Psoas muscle (tissue), 8 donors: ENCODE measurements at places on chromosomes 1 and 21. TPM values are rescaled to one million over a fixed set of nuclear protein-coding genes. Genes with fewer than 3 reads are reported as not detected.

PLA2G2D gene
- not detected for total RNA-seq

DNA sequence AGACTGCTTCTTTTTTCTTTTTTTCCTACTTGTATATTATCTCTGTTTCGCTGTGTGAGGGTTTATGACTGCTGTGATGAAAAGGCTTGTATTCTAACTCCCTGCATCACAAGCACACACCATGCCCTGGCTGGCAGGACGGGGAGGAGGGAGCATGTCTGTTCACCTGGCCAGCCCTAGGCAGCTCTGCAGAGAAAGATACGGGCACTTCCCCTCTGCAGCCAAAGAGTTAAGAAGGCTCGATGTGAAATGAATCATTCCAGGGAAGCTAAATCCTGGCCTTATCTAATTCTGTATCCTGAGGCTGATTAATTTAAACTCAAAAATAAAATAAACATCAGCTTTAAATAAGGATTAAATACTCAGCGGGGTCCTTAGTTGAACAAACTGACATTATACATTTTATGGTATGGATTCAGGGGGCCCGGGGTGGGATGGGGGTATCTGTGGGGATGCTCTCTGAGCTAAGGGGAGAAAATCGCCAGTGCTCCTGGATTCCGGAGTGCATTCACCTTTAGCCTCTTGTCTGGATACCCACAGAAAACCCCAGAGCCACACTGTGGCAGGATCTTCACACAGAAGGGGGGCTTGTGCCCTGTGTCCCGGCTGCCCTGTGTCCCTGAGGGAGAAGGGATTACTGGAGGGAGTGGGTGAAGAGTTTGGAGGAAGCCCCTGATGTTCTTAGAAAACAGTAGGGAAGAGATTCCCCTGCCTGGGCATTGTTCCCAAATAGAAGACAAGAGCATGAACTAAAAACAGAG lies 321.5 kb downstream of the NPHP4 start:
- no peak for DNase-seq

DNA sequence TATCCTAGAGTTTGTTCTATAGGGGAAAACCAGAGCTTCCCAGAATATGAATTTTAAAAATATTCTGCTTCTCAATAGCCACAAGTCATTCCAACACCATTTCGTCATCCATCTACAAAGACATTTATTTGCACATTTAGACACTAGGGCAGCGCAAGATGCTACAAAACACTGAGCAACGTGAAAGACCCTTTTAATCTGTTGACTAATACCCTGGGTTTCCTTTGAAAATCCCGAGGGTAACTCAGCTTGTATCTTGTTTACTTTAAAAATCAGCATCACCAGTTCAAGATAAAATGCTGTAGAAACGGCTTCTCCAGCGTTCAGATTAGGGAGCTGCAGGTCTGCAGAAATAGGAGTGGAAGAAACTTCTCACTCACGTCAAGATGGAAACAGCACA lies 13.5 kb downstream of the PDPN start:
- DNase-seq = no peak

DNA sequence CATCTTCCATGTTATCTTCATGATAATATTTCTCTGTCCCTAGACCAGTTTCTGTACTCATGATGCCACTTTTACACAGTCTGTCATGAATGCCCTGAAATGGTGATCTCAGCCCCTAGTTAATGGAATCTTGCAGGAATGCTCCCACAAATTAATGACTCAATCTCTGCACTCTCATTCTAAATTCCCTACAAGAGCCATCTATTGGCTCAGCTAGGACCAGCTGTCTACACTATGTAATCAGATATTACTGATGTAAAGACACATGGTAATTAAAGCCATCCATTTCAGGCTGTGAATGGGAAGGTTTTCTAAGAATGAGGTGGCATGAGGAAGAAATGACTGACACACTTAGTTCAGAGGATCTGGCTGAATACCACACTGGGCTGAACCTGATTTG lies 199.1 kb upstream of the KCND3 start:
- DNase-seq = no peak

OVAAL gene
- total RNA-seq = not detected

- no peak for DNase-seq
Observed at GRCh38 chr1:89557445-89557825, 32.8 kb downstream of the LRRC8B start.

DNA sequence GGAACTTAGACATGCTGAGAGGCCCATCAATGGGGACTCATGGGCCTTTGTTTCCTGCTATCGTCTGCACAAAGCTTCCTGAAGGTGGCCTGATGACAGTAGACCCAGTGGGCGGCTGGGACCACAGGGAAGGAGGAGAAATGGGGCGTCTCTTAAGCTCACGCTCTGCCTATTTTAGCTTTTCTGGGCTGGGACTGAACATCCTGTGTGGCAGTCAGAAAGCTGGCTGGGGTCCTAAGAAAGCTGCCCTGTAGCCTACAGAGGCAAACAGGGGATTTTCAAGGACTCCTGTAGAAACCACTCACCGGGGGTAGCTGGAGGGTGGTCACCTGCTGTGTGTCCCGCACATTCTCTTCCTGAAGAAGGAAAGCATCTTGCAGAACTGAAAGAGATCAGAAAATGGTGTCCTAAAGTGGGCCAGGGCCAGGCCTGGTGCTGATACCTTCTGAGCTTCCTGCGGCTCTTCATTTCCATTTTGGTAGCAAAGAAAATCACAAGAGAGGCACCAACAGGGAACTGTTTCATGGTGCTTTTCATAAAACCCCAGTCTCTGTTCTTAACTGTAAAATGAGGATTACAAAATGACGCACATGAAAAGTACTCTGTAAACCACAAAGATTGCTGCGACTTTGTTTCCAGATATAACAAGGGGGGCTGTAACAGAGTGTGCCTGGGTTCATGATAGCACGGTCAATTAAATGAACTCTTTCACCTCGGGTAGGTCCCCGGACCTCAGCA lies 8.6 kb downstream of the ZNF496 start:
- no peak for DNase-seq

- no peak for DNase-seq
Observed at GRCh38 chr1:242225767-242226573, 227.1 kb upstream of the MAP1LC3C start.

- no peak for DNase-seq
Observed at GRCh38 chr1:202998836-202999750, 8.1 kb upstream of the TMEM183A start.

DNA sequence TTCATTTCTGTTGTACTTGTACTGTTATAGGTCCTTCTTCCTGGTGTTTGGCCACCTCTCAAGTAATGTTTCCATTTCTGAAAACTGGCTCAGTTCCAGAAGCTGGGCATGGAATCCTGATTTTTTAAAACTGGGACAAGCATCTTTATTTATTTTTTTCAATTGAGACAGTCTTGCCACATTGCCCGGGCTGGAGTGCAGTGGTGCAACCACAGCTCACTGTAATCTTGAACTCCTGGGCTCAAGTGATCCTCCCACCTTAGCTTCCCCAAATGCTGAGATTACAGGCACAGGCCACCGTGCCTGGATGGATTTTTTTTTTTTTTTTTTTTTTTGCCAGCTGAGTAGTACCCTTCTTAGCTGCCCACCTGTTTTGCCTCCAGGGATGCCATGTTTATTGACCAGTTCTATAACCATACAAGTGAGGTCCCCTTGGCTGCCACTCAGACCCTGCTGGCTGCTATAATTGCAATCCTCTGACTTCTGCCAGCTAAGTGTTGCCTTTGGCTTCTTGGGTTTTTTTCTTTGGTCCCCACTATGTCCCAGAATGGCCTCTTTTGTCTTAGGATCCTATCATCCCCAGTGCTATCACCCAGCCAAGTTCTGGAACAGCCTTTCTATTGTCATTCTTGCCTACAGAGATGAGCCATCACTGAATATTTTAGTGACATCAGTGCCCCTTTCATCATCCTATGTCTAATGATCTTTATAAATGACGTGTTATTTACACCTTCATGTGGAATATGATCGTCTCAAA lies 3.9 kb upstream of the DIP2A start:
- DNase-seq = no peak

- no peak for DNase-seq
Observed at GRCh38 chr1:8950309-8950708, 4.6 kb downstream of the CA6 start.

TNFRSF4 gene
- 4.6 TPM for total RNA-seq

ST6GALNAC5 gene
- total RNA-seq = 0.66 TPM

LYPD8 gene
- total RNA-seq = not detected

- DNase-seq = no peak
Observed at GRCh38 chr1:12438349-12438924, 179.6 kb downstream of the DHRS3 start.

DNA sequence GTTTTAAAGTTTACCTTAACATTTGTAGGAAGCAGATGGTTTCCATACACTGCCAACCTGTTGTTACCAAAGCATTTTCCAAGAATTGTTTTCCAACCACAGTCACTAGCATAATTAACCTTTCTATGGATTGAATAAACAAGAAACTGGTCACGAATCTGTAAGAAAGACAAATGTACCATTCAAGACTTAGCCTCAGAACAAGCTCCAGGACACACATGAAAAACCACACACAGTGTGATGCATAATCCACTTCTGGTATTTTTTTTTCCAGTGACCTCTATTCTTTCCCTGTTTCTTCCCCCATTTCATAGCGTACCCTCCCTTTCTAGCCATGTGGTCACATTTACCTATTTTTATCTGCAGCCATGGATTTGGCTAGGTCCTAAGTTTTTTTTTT lies 29.6 kb upstream of the C1orf87 start:
- no peak for DNase-seq

CFAP45 gene
- total RNA-seq = 0.42 TPM

DNA sequence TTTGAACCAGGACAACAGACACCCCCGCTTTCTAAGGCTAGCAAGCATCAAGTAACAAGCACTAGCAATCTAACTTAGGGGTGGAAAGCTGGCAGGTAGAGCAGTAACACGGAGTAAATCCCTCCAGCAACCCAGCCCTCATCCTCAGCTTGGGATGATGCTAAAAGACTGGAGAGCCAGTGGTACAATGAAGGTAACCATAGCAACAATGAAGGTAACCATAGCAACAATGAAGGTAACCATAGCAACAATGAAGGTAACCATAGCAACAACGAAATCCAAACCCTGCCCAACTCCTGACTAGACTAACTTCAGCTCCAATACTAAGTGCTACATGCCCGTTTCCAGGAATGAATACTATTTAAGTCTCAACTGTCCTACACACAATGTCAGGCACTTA lies 22.2 kb upstream of the EIF4G3 start:
- DNase-seq = no peak

- peak; percentile 83 for DNase-seq
Observed at GRCh38 chr1:52365071-52365745, 797 bp downstream of the CC2D1B start.

AGMAT gene
- total RNA-seq = 3.6 TPM

GGPS1 gene
- 25.3 TPM for total RNA-seq

LINGO4 gene
- total RNA-seq = 3.6 TPM

DNA sequence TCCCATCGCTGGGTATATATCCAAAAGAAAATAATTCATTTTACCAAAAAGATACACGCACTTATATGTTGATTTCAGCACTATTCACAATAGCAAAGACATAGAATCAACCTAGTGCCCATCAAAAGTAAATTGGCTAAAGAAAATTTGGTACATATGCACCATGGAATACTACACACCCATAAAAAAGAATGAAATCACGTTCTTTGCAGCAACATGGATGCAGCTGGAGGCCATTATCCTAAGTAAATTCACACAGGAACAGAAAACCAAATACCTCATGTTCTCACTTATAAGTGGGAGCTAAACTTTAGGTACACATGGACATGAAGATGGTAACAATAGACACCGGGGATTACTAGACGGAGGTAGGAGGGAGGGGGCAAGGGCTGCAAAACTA lies 50.0 kb upstream of the ZNF644 start:
- no peak for DNase-seq

AKT3 gene
- total RNA-seq = 9.8 TPM

TMEM53 gene
- total RNA-seq = 6.2 TPM

OR2L2 gene
- total RNA-seq = not detected

DNA sequence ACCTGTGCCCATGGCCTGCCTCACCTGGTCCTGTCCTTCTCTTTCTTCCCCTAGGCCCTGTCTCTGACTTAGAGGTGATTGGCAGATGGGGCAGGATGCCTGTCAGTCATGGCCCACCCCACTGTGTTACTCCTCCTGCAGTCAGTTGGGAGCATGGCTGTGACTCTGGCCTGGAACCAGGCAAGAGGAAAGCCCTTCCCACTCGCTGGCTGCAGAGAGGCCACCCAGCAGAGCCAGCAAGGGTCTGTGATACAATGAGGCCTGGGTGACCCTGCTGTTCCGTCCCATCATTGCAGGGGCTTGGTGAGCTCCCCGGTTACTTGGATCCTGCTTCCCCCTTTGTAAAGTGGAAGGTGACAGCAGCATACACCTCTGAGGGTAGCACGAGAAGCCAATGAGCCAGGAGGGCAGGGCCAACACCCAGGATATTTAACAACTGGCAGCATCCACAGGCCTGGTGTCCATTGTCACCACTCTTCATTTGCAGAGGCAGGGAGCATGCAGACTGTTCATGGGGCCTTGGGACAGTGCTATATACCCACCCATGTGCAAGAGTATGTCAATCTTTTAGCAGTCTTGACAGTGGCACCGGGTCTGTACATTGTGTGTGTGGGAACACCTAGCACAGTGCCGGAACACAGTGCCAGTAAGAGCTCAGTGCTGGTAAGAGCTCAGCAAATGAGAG lies 191.0 kb upstream of the C1orf174 start:
- DNase-seq = no peak

GOLT1A gene
- not detected for total RNA-seq

- peak; percentile 20 for DNase-seq
Observed at GRCh38 chr1:183239793-183240525, 53.9 kb downstream of the LAMC2 start.

S100A12 gene
- 1.9 TPM for total RNA-seq

DNA sequence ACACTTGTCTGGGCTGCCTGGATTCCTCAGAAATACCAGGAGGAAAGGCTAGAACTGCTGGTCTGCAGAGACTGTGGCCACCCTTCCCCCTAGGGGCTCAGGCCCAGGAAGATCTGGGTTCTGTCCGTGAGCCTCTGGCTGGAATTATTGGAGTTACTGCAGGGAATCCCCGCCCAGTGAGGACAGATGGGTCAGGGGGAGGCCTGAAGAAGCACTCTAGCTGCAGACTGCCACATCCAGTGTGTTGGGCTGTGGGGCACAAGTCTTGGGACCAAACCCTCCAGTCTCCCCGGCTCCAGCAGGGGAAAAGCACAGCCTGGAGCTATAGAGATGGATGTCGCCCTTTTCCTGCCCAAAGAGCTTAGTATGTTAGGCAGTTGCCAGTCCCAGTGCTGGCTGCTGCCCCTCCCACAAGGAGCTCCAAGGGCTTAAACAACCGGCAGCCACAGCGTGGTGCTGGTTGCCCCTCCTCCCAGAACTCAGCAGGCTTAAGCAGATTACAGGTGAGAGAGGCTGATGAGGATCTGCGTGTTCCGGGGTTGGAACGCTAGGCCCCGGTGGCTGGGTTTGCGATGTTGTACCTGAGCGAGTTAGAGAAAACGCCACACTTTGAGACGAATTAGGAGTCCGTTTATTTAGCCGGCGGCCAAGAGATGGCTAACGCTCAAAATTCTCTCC lies 255.5 kb upstream of the LRRC7 start:
- DNase-seq = no peak

PROK1 gene
- total RNA-seq = 0.16 TPM
